ENCODE measurements at places on chromosomes 11 and 22. TPM values are rescaled to one million over a fixed set of nuclear protein-coding genes. Genes with fewer than 3 reads are reported as not detected.

DNA sequence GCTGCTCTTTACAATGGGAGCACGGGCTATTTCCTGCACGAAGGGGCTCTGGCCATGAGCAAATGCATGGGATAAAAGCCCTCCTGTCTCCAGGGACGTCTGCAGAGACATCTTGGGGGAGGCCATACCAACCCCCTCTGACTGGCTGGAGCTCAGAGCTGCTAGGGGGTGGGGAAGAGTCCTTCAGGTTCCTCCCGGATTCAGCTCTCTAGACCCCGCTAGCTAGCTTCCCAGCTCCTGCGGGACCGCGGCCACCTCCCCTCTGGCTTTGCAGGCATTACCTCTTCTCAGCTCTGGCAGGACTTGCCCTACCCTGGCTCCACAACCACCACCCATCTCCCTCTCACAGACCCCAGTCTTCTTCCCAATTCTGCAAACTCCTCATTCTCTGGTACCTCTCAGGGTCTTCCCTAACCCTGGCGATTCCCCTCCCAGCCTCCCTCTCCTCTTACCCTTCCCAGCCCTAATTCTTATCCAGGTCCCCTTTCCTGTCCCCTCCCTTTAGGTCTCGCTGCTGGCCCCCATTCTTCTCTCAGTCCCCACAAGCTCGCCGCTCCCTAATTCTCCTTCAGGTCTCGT lies 802 bp downstream of the SYT13 start:
- no peak for DNase-seq

DNA sequence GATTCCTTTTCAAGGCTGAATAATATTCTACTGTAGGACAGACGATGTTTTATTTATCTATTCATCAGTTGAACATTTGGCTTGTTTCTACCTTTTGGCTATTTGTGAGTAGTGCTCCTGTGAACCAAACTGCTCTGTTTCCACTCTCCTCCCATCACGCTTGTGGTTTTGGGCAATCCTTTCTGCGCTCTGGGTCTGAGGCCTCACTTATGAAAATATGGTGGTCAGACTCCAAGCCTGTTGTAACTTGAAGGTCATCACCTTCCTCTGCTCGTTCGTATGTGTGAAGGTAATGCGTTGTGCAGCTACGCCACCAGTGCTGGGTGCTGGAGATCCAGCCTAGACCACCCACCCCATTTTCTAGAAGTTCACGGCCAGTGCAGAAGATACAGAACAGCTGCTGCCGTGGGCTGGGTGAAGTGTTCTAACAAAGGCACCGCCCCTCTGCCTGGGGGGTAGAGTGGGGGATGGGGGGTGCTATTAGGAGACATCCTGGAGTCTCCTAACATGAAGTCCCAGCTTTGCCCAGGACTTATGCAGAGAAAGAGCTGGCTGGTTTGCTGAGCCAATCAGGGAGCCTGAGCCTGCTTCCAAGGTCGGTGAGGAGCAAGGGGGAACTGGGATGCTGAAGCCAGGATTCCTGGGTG lies 21.0 kb downstream of the PTPN5 start:
- DNase-seq, result no peak

DNA sequence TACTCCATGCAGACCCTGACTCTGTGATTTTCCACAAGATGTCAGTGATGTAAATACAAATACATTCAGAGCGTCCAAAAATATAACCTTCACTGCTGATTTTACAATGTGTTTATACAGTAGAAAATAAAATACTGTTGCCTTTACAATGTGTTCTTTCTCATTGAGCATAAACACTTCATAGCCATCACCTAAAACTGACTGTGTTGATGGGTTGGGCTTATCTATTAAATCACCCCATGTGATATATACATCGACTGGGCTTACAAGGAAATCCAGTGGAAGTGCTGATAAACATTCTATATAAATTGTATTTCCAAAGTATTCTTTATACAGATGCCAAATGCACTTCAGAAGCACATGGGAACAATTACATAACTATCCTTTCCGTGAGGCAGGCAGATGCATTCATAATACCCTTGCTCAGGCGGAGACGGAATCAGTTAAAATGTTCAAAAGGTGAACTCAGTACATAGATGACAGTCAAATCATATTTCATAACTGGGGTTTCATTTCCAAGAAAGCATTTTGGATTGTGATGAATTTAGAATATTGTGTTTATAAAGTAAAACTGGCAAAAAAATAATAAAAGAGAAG lies 27.7 kb downstream of the DDI1 start:
- DNase-seq, result no peak

GRCh38 chr11:100182350-100182749 lies 504.7 kb upstream of the ARHGAP42 start:
- DNase-seq, result no peak

DNA sequence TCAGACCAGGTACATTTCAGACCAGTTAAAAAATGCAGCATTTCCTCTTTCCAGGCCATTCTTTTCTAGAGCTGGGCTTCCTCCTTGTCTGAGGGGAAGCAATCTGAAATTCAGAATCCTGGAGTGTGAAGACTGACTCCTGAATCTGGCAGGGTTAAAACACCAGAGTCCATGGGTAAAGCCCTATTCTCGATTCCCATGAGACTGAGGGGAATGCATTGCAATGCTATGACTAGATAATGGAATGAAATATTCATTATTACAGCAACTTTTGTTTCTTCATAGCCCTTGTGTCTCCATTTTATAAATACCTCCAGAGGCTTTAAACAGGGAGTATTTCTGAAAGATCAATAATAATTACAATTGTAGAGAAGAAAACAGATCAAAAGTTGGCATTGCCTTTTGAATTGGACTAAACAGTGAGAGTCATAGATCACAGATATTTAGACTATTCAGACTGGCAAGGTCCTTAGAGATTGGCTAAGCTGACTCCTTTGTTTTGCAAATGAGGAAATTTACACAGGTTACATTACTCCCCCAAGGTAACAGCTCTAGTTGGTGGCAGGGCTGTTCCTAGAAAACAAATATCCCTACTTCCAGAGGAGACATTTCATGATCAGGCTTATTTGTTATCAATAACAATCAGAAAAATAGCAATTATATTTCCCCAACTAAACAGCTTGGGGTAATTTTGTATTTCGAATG lies 632.6 kb upstream of the KIRREL3 start:
- DNase-seq, result no peak

DNA sequence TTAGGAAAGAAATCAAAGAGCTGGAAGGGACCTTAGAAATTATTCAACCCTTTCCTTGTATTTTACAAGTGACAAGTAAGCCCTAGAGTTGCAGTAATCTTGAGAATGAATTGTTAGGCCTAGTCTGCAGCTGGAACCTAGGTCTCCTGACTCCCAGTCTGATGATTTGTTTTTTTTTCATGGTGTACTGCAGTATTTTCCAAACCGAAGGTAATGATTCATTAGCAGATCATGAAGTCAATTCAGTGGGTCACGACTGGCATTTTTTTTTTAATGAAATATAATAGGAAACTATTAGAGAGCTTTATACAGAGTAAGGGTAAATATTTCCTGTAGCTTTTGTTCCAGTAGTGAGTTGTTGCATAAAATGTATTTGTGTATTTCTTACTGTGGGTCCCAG lies 42.8 kb downstream of the EXT2 start:
- no peak for DNase-seq

DNA sequence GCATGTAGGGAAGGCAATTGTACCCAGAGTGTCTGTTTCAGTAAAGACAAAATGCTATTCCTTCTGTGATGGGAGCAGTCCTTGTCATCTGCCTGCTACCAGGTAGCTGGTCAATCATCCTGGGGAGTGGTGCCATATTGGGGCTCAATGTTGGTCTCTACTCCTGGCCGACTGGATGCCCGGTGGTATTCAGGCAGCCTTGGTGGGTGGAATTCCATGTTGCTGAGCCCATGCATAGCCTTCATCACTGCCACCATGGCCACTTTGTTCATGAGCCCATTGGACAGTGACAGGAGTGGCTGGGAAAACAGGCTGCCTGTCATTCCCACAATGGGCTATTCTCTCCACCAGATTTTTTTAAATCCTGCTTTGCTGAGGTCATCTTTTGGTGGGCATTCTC lies 121.0 kb downstream of the WNT7B start:
- DNase-seq, result no peak

GRCh38 chr11:3014057-3014938 lies 22.2 kb upstream of the NAP1L4 start:
- DNase-seq, result no peak

GRCh38 chr22:33459137-33459536 lies 401.0 kb upstream of the SYN3 start:
- no peak for DNase-seq

DNA sequence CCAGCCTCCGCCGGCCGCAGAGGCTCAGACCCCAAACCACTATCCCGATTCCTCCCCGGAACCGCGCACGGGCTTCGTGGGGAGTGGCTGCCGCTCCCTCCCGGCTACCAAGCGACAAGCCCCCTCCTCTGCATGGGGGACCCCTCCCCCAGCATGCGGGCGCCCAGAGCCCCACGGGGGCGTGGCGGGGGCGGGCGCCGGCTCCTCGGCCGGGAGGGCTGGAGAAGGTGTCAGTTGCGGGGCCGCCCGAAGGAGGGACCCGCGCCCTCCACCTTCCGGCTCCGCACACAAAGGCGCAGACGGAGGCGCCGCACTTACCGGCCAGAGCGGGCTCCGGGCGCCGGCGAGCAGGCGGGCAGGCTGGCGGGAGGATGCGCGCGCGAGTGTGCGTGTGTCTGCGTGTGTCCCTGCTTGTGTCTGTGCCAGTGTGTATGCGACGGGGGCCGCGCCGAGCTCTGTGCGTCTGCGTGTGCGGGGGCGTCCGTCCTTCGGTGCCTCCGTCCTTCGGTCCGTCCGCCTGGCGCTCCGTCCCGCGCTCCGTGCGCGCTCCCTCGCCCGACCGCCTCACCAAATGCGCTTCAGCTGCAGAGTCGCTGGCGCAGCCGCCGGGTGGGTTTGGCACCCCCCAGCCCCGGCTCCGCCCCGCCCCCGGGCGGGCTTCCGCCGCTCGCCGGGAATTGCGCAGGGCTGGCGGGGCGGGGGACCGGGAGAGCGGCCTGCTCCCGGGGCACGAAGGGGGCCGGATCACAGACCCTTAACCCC lies at the start of gene PTPN5:
TSS of gene PTPN5 (minus strand) at position 592 of the 762 bp plus-strand sequence. CDS start 19,840 bp downstream, outside the sequence.
- DNase-seq, result no peak

The RTN4RL2 gene
- polyA plus RNA-seq, result 2.2 TPM

The RASSF7 gene
- 35.0 TPM for polyA plus RNA-seq

The NLRP6 gene
- 0.19 TPM for polyA plus RNA-seq

The KRTAP5-9 gene
- 0.25 TPM for polyA plus RNA-seq

The YPEL4 gene
- polyA plus RNA-seq, result 2.4 TPM

Measured in left renal pelvis (tissue), 4 donors.